ENCODE measurements at places on chromosomes 4 and X.

GRCh38 chrX:2595258-2595657 is 94.5 kb upstream of the DHRSX start:
- no peak for DNase-seq

- DNase-seq: no peak
These were observed 37.8 kb downstream of the ADRA2C start for GRCh38 chr4:3803946-3804345.

- DNase-seq: no peak
These were observed 62.5 kb upstream of the MCUB start for GRCh38 chr4:109497511-109497910.

- no peak for DNase-seq
These were observed 21.0 kb upstream of the FHL1 start for GRCh38 chrX:136126371-136126770.

DNA sequence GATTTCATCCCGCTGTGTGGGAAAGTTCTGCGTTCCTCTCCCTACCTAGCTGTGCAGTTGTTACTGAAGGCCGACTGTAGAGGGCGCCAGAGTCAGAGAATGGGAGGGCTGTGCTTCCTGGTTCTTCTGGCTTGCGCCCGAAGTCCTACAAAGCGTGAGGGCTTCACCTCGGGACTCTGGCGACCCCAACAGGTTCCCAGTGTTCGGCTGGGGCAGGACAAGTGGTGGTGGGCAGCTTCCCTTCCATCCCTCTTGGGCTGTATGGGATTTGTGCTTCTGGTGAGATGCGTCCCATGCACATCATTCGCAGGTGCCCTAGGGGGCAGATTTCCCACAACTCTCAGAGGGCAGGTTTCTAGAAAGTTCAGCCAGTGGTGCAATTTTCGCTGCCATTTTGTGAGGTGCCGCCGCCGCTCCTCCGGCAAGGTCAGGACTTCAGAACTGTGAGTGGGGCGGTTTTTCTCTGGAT is 27.3 kb downstream of the CT45A1 start:
- no peak for DNase-seq

- no peak for DNase-seq
These were observed 426.3 kb upstream of the FAM241A start for GRCh38 chr4:111718763-111719559.

DNA sequence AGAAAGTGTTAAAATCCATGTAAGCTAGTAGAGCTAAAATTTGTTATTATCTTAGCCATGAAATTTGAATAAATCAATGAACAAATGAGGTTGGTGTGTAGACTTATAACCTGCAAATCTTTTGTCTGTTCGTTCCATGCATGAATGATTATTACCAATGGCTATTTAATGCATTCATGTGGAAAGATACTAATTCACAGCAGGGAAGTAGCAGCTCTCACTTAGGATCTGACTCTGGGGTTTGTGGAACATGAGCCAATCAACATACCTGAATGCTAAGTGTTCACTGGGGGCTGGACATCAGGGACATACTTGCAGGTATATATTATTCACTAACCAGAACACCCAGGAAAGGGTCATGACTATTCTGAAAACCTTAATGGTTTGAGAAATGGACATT is 444.1 kb downstream of the STIM2 start:
- DNase-seq: no peak

- no peak for DNase-seq
These were observed 424.0 kb upstream of the MAGEB16 start for GRCh38 chrX:35374116-35374515.

- no peak for DNase-seq
These were observed 176.4 kb downstream of the NLGN4X start for GRCh38 chrX:6052111-6052745.

GRCh38 chr4:183201331-183201730 is 102.3 kb downstream of the WWC2 start:
- DNase-seq: no peak

GRCh38 chr4:14049946-14050345 is 422.4 kb upstream of the BOD1L1 start:
- no peak for DNase-seq

DNA sequence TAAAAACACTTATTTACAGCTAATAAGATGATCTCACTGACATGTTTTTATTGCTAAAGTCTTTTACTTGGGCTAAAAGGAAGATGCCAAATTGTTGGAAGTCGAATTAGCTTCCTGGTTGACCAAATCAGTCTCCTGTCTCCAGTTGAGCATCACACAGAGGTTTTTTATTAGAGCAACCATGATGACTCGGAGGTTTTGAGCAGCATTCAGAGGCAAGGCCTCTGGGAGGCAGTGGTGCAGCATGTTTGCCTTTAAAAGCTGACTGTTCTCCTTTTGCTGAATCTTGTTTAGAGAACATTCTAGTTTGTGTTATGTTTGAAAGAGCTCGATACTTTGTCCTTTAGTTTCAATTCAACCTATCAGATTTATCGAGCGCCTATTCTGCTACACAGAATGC is 2.1 kb downstream of the UCHL1 start:
- DNase-seq: no peak

DNA sequence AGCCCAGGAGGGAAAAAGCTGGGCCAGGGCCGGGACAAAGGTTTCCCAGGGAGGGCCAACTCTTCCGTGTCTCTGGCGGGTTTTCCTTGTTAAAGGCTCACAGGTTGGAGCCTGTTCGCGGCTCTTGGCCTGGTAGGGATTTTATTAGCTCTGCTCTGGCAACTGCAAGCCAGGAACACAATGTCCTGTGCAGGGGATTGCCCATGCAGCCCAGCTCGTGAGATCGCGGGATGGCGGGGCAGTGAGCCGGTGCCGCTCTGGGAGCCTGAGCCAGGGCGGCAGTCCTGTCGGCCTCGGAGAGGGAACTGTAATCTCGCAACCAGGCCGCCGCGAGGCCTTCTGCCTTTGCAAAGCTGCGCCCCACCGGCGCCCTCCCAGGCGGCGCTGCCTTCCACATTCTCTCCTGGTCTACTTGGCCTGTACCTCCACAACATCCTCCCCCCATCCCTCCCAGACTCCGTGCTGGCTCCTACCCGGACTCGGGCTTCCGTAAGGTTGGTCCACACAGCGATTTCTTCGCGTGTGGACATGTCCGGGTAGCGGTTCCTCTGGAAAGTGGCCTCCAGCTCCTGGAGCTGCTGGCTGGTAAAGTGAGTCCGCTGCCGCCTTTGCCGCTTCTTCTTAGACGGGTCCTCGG is 2.1 kb downstream of the PITX2 start:
- no peak for DNase-seq

DNA sequence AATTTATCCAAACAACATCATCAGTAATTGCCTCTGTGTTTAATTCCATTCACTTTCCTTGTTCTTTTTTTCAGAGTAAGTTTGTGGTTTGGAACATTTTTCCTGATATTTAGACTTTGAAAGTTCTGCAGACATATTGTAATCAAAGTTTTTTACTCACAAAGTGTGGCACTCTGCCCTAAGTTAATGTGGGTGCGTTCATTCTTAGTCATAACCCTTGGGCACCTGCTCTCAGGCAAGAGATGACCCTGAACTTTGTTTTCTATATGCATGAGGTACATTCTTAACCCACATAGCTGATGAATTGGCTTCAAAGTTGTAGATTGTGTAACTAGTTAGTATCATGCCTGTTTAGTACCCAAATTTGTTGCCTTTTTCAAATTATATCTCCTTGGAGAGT is 424.3 kb downstream of the GRXCR1 start:
- no peak for DNase-seq

DNA sequence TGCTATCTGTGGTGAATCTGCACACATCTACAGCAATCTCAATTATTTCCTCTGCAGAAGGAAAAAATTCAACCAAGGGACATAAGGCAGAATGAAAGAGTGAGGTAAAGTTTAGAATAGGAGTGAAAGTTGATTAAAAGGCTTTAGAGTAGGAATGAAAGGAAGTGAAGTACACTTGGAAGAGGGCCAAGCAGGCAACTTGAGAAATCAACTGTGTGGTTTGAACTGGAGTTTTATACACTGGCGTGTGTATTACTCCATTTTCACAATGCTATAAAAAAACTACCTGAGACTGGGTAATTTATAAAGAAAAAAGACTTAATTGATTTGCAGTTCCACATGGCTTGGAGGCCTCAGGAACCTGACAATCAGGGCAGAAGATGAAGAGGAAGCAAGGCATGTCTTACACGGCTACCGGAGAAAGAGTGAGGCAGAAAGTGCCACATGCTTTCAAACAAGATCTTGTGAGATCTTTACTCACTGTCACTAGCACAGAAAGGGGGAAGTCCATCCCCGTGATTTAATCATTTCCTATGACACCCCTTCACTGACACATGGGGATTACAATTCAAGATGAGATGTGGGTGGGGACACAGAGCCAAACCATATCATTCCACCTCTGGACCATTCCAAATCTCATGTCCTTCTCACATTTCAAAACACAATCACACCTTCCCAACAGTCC is 234.8 kb downstream of the IL15 start:
- no peak for DNase-seq

- DNase-seq: no peak
These were observed 349.2 kb upstream of the MAD2L1 start for GRCh38 chr4:120415896-120416295.

- DNase-seq: peak; percentile 20
These were observed 458.1 kb downstream of the STIM2 start for GRCh38 chr4:27318740-27319139.

DNA sequence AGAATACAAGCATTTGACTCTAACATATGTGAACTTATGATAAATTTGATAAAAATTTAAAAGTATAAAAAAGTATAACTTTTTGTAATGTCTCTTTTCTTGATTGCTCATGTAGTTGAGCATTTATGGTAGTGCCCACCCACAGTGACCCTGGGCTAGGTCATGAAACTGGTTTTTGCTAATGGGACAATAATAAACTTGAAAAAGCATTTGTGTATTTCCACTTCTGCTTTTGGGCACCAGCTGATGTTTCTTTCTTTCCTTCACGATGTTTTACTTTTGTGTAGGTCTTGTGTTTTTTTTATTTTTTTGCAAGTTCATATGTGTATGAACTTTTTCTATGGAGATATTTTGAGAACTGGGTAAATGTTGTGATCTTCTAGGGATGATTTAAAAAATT is 313.1 kb downstream of the CBLL2 start:
- DNase-seq: no peak

DNA sequence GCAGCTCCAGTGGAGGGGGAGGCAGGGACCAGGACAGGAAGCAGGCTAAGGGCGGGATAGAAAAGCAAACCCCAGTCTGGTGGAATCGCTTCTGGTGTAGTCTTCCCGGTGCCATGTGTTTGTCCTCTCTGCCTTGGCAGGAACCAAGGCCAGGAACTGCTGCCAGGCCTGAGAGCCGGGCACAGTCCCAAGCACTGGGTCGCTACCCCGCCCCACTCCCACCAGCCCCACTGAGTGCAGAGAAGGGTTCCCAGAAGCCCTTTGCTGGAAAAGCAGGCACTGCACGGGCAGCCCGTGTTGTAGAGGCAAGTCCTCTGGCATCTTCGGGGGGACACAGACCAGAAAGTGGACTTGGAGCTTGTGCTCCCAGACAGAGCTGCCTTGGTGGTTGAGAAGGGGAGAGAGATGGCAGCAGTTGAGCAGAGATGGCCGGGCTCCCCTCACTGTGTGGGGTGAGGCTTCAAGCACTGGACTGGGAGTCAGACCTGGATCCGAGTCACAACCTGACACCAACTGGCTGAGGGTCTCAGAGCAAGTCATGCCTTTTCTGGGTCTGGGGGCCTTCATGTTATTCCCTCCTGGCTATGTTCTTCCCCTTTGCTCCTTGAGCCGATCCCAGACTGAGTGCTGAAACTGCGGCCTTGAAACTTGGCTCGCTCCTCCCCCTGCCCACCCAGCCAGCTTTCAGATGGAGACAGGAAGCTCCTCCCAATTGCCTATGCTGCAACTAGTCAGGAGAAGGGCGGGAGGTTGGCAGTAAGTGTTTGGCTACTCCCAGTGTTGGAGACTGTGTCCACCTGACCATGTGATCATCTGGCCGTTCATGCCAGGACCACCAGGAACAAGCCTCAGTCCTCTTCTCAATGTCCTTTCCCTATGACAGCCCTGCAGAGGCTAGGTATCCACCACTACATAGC is 59.7 kb upstream of the MTM1 start:
- no peak for DNase-seq

- DNase-seq: no peak
These were observed 556.0 kb upstream of the CPEB2 start for GRCh38 chr4:14446311-14446710.

DNA sequence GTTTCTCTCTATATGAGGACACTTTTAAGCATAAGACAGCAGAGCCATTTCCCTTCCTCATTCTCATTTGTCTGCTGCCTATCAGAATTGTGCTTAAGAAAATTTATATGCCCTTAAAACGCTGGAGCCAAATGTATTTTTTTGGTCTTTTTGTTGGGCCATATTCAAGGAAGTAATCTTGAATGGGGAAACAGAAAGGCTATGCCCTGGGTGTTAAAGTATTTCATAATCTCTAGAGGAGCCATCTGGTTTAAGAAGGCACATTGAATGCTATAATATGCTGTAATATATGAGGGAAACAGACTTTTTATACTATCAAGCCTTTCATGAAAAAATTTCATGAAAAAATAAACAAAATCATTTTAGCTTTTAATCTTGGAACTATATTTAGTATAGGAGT is 4.3 kb downstream of the DMD start:
- no peak for DNase-seq

- no peak for DNase-seq
These were observed 17.8 kb downstream of the FRMPD3 start for GRCh38 chrX:107467271-107467670.

DNA sequence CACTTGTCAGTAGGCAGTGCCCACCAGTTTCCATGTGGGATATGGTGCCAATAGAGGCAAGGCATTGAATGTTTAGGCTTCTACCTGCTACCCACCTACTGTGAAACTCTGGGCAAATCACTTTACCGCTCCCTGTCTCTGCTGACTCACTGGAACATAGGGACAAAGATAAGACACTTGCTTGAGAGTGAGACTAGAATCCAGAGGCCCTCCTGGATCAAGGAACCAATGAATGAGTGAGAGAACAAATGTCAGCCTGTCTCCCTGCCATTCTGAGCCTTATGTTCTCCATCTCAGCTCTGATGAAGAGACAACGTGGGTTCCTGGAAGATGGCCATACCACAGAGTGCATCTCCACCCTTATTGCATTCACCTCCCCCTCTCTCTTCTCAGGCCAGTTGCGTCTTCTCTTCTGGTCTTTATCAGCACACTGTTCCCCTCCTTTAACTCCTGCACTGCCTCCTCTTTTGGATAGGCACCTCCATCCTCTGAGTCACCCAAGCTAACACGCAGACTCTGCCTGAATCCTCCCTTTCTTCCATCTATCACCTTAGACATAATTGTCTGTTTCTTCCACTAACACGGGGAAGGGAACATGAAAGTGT is 15.4 kb upstream of the PRRG3 start:
- no peak for DNase-seq

Data from HuH-7.5 (cell line).